ENCODE measurements at places on chromosomes 7 and 10.

DNA sequence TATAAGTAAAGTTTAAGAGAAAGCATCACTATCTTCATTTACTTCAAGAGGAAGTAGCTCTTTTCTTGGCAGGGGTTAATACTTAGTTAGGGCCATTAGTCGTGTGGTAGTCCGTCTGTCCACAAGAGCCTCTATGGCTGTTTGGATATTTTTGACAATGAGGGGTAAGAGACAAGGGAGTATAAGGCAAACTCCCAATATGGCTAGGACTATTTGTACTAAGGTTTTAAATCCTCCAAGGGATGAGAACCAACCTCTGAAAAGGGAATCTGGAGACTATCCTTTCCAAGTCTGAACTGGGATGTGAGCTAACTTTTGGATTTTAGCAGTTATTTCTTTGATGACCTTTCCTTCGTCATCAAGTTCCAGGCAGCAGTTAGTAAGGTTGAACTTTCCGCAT is at the start of gene ZNF117:
TSS of gene ZNF117 (minus strand) at position 101 of the 400 bp plus-strand sequence.
- no peak for DNase-seq

DNA sequence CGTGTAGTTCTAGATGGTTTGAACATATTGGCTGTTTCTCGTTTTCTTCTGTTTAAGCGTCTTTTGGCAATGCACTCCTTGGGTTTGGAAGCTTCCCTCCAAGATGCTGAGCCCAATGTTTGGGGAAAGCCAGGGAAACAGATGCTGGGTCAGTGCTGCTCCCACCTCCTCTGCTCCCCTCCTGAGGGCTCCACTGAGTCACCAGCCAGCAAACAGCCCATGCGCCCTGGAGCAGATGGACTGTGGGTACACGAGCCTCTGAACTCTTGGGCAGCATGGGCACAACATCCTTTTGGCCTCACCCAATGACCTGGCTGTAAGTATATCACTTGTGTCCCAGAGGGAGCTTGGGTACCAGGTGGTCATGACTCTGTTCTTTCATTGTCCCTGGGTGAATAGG is 207.6 kb downstream of the BUB3 start:
- no peak for DNase-seq

- DNase-seq: no peak
Observed at GRCh38 chr10:30639946-30640786, 10.6 kb upstream of the LYZL2 start.

GRCh38 chr10:98128802-98129201 is 5.7 kb upstream of the R3HCC1L start:
- DNase-seq: no peak

DNA sequence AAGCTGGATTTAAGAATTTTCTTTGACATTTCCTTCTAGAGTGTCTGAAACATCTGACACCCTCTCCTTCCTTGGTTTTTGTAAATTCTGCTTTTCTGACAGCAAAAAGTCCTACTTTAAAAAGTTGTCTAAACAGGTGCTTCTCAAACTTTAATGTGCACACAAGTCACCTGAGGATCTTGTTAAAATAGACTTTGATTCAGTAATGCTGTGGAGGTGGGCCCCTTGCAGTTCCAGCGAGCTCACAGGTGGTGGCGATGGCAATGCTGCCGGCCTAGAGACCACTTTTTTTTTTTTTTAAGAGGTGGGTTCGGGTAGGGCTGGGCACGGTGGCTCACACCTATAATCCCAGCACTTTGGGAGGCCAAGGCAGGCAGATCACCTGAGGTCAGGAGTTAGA is 77.1 kb downstream of the ABCC2 start:
- DNase-seq: no peak

GRCh38 chr10:113628607-113629153 is 35.2 kb downstream of the NRAP start:
- DNase-seq: no peak

GRCh38 chr7:1950066-1950451 is 280.0 kb downstream of the ELFN1 start:
- DNase-seq: peak; percentile 29

GRCh38 chr10:83987216-83987615 is 152.1 kb upstream of the GHITM start:
- DNase-seq: no peak

GRCh38 chr10:110069502-110069982 is 61.8 kb downstream of the ADD3 start:
- DNase-seq: no peak

- DNase-seq: no peak
Observed at GRCh38 chr7:53475776-53476175, 440.3 kb downstream of the POM121L12 start.
